ENCODE measurements at places on chromosomes 2 and 18.
A peak's percentile ranks its signal among the peaks of the same experiment; 100 is the strongest.

DNA sequence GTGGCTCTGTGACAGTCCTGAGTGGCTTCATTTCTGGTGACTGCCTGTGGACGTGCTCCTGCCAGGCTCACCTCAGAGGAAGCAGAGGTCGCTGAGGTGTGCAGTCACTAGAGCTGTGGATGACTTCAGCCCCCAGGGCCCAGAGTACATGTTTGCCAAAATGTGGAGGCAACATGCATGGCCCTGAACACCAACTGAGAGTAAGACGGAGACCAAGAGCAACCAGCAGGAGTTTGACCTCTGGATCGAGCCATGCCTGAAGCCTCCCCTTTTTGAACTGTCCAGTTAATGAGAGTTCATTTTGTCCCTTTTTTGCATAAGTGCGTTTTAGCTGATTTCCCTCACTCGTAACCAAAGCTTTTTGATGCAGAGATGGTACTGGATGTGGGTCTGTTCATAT lies 184.9 kb downstream of the RTP5 start:
- peaks cover 41% of the 10 kb centered on the region for H3K27me3 ChIP-seq
- no peak for DNase-seq
- no peak overlapping the region for H3K4me3 ChIP-seq
- no peak overlapping the region for H3K27ac ChIP-seq

GRCh38 chr2:166042768-166043390 lies 84.9 kb downstream of the SCN1A start:
- H3K36me3 ChIP-seq: no peaks in the 10 kb centered on the region
- no peak for DNase-seq
- H3K27me3 ChIP-seq: no peaks in the 10 kb centered on the region
- no peak overlapping the region for H3K27ac ChIP-seq
- H3K4me1 ChIP-seq: no peaks in the 10 kb centered on the region

DNA sequence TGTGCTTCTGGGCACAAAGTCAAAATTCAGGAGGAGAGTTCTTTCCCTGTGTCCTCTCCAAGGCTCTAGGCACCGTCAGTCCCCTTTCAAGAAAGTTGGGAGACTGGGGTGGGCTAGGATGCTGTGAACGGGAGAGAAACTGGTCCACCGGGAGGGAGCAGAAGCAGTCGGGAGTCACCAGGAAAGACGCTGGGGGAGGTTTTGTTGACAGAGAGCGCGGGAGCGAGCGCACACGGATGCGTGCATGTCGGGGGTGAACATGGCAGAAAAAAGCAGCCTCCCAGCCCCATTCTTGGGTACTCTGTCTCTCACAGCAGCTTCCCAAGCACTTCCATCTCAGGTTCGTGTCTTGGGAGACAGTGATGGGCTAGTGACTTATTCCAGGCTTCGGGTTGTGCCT lies 97.1 kb upstream of the PXDN start:
- H3K36me3 ChIP-seq: no peaks in the 10 kb centered on the region
- H3K27ac ChIP-seq: no peak overlapping the region

DNA sequence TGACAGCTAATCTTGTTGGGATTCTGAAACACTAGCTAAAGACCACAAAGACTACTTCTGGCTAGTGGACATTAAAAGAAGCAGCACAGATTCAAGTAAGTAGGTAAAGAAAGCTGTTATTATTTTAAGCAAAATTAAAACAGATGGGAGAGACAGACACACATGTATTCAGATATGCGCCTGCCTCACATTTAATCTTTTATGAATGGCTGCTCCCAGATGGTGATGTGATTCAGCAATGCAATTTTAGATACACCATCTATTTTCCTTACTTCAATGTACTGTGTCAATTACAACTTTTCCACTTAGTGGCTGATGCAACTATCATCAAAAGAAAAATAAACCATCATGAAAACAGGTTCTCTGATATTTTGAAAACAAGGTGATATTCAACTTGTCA lies 133.0 kb upstream of the PGAP1 start:
- H3K27me3 ChIP-seq: no peaks in the 10 kb centered on the region
- no peaks in the 10 kb centered on the region for H3K36me3 ChIP-seq
- no peak for DNase-seq
- no peak overlapping the region for H3K27ac ChIP-seq
- no peaks in the 10 kb centered on the region for H3K4me1 ChIP-seq

- no peak for DNase-seq
- no peak overlapping the region for H3K4me3 ChIP-seq
- no peak overlapping the region for H3K27ac ChIP-seq
- no peaks in the 10 kb centered on the region for H3K27me3 ChIP-seq
These were observed 20.4 kb downstream of the STAM2 start for GRCh38 chr2:152155209-152155608.

DNA sequence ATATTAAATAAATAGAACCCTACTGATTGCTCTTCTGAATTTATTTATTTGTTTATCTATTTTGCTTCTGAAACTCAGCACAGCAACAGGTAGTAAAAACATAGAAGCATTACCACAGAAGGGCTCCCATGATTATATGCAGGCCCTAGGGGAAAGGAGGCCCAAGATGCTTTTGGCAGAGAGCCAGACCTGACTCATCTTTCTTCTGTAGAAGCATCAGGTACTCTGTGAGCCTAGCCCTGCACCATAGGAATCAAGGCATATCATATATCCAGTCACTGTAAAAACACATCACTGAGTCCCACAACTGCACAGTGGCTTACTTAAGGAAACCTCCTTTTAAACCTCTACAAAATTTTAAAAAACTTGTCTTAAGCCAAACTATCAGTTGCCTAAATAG lies 1.8 kb downstream of the SCN9A start:
- H3K4me1 ChIP-seq: peaks cover 8% of the 10 kb centered on the region
- no peak overlapping the region for H3K27ac ChIP-seq
- no peak overlapping the region for H3K4me3 ChIP-seq
- no peaks in the 10 kb centered on the region for H3K36me3 ChIP-seq
- DNase-seq: peak; percentile 41

- no peak for DNase-seq
- H3K27me3 ChIP-seq: no peaks in the 10 kb centered on the region
- no peaks in the 10 kb centered on the region for H3K36me3 ChIP-seq
- no peaks in the 10 kb centered on the region for H3K4me1 ChIP-seq
These were observed 1105.4 kb upstream of the KLHL29 start for GRCh38 chr2:22279541-22279940.

DNA sequence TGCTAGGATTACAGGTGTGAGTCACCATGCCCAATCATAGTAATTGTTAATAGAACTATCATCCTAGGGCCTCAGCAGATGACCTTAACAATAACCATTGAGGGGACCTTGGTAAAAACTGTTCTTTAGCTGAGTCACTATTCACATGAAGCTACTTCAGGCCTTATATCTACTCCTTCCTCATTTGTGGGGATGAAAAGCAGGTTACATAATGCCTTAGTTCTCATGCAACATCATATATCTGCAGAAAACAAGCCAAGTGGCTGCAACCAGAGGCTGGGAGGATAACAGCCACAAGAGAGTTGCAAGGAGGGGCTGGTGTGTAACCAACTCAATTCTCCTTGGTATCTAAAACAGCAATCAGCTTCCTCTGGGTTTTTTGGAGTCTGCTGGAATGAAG lies 445.4 kb downstream of the NBAS start:
- DNase-seq: no peak
- H3K27ac ChIP-seq: no peak overlapping the region
- no peaks in the 10 kb centered on the region for H3K36me3 ChIP-seq
- H3K27me3 ChIP-seq: no peaks in the 10 kb centered on the region
- H3K4me3 ChIP-seq: no peak overlapping the region

DNA sequence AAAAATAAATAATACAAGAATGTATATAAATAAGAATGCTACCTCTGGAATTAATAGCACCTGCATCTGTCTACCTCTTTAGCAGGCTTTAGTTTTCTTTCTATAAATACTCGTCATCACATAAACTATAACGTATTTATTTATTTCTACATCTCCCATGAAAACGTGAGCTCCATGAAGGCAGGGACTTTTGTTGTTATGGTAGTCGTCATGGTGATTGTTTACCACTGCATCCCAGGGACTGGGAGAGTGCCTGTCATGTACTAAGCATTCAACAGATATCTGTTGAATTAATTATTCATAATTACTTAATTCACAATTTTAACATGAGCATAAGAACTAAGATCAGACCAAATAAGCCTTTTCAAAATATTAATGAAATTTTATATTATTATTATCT lies 386.6 kb downstream of the NRXN1 start:
- no peaks in the 10 kb centered on the region for H3K4me1 ChIP-seq
- no peak overlapping the region for H3K27ac ChIP-seq
- H3K27me3 ChIP-seq: no peaks in the 10 kb centered on the region
- no peak overlapping the region for H3K4me3 ChIP-seq
- H3K36me3 ChIP-seq: no peaks in the 10 kb centered on the region

All from mesenchymal stem cell (in vitro differentiated cells and primary cell).